BJ (cell line): ENCODE measurements at places on chromosomes 4 and X.

GRCh38 chrX:139832718-139833309, 100.0 kb downstream of the ATP11C start:
- no peak for DNase-seq

DNA sequence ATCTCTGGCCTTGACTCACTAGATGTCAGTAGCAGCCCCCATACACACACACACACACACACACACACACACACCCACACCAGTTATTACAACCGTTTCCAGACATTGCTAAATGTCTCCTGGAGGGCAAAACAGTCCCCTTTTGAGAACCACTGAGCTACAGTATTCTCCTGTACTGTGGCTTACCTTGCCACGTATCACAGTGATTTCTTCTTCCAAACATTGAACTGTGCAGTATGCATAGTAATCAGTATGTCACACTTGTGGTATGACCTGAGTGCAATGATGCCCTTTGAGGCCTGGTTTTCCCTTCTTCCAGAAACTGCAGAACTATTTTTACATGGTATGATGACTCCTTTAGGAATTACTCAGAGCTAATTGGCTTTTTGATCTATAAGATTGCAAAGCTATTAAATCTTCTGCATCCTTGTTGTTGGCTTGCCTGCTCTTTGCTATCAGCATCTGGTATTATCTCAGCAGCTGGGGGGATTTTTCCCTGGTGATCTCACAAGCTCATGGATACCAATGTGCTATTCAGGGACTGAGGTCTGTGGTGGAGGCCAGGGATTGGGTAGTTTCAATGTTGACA, 3.6 kb upstream of the THOC2 start:
- DNase-seq, result peak; percentile 27

DNA sequence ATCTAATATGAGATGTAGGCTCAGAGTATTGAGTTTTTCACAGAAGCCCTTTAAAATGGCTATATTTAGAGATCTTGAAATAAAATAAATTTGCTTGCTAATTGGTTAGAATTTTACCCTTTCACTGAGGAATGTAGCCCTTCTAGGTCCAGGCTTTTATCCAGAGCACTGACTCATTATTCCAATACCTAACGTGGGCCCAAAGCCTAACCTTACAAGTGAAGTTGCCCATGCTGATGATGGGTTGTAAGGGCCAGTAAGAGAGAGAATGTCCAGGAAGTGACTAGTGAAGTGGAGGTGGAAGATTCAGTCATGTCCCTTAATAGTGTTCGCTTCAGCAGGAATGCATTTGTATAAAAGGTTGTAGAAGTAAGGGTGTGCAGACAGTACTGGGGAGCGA, 155.9 kb downstream of the STIM2 start:
- DNase-seq, result no peak

GRCh38 chr4:95507561-95507960, 41.2 kb downstream of the UNC5C start:
- DNase-seq, result no peak

DNA sequence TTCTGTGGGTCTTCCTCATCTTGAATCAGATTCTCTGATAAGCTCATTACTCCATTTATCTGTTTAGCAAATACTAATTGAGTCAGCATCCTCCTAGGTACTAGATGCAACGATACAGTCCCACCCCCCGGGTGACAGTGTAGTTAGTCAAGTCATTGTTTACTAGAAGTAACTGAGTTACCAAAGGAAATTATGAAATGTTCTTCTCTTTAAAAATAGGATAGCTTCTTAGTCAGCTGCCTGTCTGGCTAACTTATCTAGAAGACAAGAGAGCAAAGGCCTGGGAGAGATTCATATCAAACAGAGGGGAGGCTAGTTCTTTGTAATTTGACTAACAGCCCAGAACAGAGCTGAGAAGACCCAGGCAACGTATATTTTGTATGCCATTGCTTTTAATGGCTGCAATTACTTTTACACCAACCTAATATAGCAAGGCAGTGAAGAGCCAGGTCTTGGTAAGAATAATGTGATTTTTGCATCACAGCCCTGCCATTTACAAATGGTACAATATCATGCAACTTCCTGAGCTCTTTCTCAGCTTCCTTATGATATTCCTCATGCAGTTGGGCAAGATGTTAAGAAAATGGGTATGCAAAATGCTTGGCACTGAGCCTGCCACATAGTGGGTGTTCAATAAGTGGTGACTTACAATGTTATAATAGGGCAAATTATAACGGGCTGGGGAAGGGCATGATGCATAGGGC, 149.9 kb downstream of the CHIC2 start:
- peak; percentile 65 for DNase-seq

DNA sequence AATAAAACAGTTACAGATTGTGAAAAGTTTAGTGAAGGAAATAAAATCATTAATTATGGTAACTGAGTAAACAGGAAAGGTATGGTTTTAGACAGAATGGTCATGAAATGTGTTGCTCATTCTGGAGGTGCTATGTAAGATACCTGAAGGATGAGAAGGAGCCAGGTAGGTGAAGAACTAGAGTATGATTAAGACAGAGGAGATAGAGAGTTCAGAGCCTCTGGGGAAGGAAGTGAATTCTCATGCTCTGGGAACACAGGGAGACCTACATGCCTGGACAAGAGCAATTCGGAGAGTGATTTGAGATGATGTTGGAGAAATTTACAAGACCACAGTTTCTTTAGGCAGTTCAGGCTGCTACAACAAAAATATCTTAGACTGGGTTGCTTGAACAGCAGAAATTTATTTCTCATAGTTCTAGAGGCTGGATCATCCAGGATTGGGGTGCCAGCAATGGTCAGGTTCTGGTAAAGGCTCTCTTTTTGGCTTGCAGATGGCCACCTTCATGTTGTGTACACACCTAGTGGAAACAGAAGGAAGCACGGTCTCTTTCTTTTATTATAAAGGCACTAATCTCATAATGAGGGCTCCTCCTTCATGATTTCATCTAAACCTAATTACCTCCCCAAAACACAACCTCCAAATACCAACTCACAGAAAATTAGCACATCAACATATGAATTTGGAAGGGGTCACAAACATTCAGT, 1416.1 kb downstream of the PCDH7 start:
- no peak for DNase-seq

DNA sequence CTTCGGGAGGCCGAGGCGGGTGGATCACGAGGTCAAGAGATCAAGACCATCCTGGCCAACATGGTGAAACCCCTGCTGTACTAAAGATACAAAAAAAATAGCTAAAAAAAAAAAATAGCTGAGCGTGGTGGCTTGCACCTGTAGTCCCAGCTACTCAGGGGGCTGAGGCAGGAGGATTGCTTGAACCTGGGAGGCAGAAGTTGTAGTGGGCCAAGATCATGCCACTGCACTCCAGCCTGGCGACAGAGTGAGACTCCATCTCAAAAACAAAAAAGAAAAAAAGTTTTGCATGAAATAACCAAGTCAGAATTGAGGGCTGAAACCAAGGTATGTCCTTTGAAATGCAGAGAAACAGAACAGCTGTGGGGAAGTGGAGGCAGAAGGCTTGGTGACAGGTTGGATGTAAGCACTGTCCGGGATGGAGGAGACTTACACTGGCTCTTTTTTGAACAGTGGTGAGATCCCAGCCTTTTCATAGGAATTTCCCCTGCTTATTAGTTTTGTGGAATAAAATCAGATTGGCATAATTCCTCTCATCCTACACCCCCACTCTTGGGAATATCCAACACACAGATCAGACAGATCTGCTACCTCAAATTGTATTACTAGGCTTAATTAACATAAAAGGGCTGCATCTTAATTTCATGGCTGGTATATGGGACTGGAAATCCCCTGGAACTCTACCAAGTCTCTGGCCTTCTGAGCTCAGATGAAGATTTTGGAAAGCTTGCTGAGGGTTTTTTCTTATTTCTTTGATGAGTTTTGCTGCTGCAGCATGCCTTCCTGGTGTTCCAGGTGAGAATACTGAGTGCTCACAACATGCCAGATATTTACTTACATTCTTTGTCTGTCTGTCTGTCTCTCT, 18.8 kb upstream of the C4orf36 start:
- DNase-seq, result no peak

DNA sequence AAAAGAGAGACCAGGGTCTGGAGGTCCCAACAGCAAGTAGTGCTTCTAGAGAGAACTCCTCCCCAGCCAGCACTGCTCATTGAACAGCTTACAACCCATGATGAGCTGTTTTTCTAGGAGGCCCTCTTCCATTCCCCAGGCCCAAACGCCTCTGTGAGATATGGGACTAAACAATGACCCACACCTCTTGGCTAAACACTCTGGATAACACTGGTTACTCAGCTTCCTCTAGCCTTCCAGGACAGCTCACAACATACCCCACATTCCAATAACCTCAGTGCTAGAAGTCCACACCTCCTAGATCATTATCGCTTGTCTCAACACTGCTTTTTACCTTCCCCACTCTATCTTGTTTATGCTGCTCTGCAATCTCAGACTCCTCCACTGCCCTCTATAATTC, 35.4 kb upstream of the PGRMC2 start:
- no peak for DNase-seq

GRCh38 chr4:98283219-98284189, 22.3 kb downstream of the RAP1GDS1 start:
- no peak for DNase-seq

DNA sequence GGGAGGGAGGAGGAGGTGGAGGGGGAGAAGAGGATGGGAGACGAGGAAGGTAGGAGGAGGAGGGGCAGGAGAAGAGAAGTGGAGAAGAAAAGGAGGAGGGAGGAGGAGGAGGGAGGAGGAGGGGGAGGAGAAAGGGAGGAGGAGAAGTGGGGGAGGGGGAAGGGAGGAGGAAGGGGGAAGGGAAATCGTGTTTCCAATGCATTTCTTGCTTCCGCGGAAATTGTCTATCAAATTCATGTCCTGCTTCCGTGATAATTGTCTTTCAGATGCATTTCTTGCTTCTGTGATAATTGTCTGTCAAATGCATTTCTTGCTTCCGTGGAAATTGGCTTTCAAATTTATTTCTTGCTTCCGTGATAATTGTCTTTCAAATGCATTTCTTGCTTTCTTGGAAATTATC, 43.3 kb downstream of the CRLF2 start:
- DNase-seq, result no peak

DNA sequence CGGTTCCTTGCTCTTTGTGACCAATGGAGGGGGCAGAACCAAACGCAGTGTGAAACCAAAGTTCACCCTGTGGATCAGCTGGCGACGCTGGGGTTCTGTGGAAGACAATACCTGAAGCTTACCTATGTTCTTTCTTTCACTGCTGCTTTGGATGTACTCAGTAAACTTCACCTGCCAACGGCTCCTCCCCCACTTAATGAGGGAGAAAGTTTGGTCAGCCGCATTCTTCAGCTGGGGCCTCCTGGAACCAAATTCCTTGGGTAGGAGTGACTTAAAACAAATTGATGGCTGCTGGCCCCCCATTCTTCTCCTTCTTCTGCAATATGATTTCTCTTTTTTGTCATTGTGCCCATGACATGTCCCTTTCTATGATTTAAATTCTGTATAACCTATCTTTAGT, 282.4 kb downstream of the ANK2 start:
- no peak for DNase-seq

DNA sequence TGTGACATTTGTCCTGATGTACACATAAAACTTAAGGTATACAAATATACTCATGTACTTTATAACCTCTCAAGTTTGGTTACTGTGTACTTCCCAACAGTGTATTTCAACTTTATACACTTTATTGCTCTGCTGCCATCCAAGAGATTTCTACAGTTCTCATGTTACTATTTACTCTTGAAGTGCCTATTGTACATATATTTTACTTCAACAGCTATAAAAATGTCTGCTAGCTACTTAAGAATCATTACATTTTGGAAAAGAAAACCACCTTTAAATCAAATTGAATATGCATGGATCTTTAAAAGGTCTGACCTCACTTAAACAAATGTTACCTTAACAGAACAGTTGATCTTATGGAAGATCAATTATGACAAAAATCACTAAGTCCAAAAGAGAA, 1056.4 kb downstream of the ADGRL3 start:
- no peak for DNase-seq

- no peak for DNase-seq
These were observed 112.4 kb upstream of the CBR4 start for GRCh38 chr4:169122422-169122821.

GRCh38 chr4:41385481-41385880, 128.8 kb downstream of the UCHL1 start:
- no peak for DNase-seq

DNA sequence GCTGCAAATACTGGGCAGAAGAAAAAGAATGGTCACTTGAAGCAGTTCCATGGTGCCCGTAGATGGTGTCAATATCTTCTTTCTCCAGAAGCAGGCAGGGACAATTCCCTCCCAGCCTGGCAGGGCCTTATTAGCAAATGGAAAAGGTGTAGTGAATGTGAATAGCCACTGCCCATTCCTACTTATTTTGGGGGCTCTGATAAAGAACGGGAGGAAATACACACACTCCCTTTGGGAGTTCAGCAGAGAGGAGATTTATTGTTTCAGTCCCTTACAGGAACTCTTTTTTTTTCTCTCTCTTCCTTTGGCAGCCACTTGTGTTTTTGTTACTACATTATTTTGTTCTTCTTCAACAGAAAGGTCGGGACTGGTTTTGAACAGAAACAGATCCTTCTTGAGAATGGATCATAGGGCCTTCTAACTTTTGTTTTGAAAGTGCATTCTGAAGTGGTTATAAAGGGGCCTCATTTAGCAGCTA, at the start of gene EMCN:
EMCN (minus strand) TSS at position 159 of the 478 bp plus-strand sequence; CDS start at position 51, 108 bp downstream.
- DNase-seq, result no peak
